ENCODE measurements at places on chromosomes 1 and 21.

GRCh38 chr1:103089221-103089620 is 19.1 kb downstream of the COL11A1 start:
- no peak for DNase-seq

- DNase-seq: no peak
Observed at GRCh38 chr1:155474146-155474545, 88.5 kb downstream of the ASH1L start.

- no peak for DNase-seq
Observed at GRCh38 chr1:179142889-179143299, 61.0 kb downstream of the TOR3A start.

DNA sequence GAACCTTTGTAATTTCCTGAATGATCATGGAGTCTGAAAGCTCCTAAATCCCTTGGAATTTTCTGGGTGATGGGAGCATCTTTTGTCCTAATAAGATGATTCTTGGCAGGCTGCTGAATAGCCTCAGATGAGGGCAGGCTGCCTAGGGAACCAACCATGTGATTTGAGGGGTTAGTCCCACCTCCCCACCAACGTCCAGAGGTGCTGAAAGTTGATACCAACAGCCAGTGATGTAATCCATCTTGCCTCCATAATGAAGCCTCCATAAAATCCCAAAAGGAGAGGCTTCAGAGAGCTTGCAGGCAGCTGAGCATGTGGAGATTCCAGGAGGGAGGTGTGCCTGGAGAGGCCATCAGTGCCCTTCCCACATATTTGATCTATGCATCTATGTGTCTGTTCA is 43.7 kb downstream of the GTF2B start:
- no peak for DNase-seq

DNA sequence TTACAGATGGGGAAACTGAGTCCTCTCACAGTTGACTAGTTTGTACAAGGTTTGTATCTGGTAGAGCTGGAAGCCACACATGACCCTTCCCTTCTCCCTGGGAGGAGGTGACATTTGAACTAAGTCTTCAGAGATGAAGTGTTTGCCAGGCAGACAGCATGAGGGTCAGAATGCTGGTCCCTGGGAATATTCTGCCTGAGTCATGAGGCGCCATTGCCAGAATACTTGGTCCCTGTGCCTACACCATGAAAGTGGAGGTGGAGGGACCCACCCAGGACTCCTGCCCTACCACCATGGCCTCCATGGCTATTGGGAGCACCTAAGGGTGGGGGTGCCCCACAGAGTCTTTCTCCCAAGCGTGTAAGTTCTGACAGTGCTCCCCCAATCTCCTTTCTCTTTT is 7.0 kb downstream of the RPS6KA1 start:
- DNase-seq: no peak

GRCh38 chr1:240912821-240913220 is 300.9 kb upstream of the GREM2 start:
- DNase-seq: no peak

DNA sequence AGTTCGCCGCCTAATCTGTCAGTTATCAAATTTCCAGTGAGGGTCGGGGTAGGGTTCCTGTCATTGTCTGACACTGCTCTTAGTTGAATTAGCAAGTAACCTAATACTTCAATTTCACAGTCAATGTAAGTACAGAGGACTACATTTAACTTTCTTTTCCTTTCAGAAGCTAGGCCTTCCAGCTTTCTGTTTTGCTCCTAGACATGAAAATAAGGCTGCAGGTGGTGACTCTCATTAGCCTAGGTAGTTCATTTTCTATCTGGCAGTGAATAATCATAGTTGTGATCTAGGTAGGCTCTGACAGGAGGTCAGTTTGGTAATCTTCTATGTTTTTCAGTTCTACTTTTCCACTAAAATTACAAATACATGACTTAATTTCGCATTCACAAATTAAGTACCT is 783.1 kb downstream of the MRPL39 start:
- DNase-seq: no peak

GRCh38 chr1:112140743-112141142 is 151.3 kb upstream of the KCND3 start:
- DNase-seq: no peak

- DNase-seq: peak; percentile 37
Observed at GRCh38 chr1:10338047-10338446, 60.8 kb upstream of the PGD start.

GRCh38 chr1:16608838-16609560 is 4.4 kb downstream of the NBPF1 start:
- DNase-seq: no peak

DNA sequence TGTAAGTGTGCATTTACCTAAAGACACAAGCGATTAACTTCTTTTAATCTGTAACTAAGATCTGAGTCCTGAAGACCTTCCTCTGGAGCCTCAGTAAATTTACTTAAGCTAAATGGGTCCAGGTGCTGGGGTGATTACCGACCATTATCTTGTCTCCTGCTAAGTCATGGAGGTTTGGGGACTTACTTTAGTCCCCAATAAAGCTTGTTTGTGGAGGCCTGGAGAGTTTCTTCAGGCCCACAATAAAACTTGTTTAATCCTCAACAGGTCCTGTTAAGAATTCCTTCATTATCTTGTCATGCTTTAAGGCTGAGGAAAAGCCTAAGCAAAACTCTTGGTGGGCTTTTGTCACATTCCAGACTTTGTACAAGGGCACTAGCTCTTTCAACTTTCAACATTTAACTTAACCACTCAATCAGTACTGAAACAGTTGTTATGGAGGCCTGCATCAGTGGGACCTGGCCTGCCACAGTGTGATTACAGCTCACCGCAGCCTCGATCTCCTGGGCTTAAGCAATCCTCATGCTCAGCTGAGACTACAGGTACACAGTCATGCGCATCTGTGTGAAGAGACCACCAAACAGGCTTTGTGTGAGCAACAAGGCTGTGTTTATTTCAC is 84.0 kb downstream of the FMO4 start:
- DNase-seq: no peak

DNA sequence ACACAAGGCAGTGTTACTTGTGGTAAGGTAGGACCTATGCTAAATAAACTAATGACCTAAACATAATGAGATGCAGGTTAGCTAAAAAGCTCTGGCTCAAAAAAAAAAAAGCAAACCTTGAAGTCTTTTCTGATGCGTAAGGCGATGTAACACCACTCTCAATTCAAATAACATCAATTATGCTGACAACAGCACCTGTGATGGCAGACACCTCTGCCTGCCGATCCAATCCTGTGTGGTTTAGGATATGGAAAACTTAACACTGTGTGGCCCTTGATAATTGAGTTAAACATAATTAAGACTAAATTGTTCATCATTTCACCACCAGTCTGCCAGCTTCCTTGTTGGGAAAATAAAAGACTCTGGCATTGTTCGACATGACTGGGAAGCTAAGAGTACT is 9.1 kb downstream of the RPAP2 start:
- DNase-seq: no peak

GRCh38 chr1:172390301-172390682 is 30.2 kb upstream of the C1orf105 start:
- no peak for DNase-seq
